ENCODE measurements at places on chromosomes 16 and 17.

- no peak for DNase-seq
Measured at GRCh38 chr17:80101946-80102663, 724 bp downstream of the GAA start.

GRCh38 chr17:56676810-56677209 lies 83.3 kb downstream of the NOG start:
- no peak for DNase-seq

DNA sequence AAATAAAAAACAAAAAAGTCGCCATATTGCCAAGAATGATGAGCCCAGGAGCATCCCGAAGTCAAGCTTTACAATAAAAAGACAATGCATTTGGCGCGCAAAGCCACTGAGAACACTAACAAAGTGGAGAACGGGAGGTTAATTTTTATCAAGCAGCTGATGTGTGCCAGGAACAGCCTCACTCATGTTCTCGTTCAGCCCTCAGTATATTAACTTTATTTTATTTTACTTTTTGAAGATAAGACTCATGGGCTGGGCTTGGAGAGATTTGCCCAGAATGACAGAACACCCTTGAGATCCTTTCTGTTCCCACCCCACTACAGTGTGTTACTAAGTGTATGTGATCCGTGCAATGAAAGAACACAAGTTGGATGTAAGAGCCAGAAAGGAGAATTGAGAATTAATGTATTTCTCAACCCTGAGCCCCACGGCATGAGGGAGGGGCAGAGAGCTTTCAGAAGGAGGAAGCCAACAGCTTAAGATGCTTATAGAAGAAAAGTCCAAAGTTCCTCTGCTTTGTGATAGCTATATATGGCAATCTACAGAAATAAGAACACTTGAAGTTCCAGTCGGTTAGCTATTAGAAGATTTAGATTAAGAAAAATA lies 48.4 kb downstream of the COTL1 start:
- no peak for DNase-seq

DNA sequence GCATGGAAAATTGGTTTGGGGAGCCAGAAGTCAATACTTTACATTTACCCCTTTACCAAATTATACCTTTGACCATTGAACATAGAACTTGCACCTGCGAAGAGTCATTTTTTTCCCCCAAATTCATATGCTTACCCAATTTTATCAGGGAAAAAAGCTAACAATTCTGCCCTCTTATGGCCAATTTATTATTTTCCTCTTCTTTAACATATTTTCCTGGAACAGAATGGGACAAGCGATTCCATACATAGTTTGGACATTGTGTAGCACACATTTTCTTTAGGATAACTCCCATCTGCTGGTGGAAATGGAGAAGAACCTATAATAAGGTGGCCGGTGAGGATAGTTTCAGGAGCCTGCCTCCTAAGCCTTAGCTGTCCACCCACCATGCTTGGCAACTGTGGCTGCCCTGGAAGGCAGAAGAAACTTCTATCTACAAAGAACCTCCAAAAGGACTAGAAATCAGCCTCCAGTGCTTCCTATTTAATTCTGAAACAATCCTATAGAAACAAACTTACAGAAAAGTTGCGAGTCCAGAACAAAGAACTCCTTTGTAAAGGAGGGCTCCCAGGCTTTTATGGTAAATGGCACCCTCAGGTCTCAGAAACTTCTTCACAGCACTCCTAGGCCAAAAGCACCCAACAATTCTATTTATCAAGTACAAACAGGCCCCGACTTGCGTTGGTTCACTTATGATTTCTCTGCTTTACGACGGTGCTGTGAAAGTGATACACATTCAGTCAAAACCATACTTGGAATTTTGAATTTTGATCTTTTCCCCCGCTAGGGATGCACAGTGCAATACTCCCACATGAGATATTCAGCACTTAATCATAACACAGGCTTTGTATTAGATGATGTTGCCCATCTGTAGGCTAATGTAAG lies 64.1 kb upstream of the CACNG4 start:
- no peak for DNase-seq

GRCh38 chr17:58207451-58207850 lies 11.6 kb downstream of the MKS1 start:
- no peak for DNase-seq

- no peak for DNase-seq
Measured at GRCh38 chr17:7225711-7226331, 6.1 kb downstream of the ACADVL start.

DNA sequence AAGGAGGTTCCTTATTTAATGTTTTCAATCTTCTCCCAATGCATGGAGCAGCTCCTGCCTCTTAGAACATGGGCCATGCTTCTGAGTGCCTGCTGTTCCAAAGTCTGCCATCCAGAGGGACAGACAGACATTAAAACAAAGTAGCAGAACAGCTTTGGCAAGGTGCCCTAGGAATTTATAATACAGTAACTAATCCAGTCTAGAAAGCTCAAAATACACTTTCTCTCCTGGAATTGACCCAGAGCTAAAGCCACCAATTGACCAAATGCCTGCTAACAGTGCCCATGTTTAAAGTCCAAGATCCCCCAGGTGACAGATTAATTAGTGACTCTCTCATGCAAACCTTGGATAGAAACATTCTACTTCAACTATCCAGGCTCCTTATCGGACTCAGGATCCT lies 11.1 kb upstream of the CHRNE start:
- no peak for DNase-seq

DNA sequence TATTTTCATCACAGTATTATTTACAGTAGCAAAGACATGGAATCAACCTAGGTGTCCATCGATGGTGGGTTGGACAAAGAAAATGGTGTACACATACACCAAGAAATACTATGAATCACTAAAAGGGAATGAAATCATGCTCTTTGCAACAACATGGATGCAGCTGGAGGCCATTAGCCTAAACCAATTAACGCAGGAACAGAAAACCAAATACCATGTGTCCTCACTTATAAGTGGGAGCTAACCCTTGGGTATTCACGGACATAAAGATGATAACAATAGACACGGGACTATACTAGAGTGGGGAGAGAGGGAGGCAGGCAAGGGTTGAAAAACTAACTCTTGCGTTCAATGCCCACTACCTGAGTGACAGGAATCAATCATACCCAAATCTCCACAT lies 41.0 kb downstream of the MRPS23 start:
- DNase-seq = no peak

DNA sequence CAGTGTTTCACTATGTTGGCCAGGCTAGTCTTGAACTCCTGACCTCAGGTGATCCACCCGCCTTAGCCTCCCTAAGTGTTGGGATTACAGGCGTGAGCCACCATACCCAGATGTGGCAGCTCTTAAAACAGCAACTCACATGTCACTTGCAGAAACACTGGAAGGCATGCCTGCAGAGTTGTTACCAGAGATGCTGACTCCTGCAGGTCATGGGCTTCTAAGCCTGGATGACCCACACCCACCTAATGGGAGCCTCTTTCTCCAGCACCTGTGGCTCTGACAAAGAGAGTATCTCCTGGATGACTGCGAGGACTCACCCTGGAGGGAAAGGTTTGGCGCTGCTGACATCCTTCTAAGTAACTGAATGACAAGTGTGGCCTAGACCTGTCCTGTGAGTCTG lies 11.2 kb upstream of the RFWD3 start:
- DNase-seq = no peak

All from femur (tissue), 1 donor.